GM04503 (cell line): ENCODE measurements at places on chromosomes 1 and 21.

- DNase-seq = no peak
Measured at GRCh38 chr1:98766255-98766654, 104.7 kb downstream of the SNX7 start.

GRCh38 chr1:58727364-58727763 lies 27.5 kb upstream of the MYSM1 start:
- DNase-seq = peak; percentile 83

DNA sequence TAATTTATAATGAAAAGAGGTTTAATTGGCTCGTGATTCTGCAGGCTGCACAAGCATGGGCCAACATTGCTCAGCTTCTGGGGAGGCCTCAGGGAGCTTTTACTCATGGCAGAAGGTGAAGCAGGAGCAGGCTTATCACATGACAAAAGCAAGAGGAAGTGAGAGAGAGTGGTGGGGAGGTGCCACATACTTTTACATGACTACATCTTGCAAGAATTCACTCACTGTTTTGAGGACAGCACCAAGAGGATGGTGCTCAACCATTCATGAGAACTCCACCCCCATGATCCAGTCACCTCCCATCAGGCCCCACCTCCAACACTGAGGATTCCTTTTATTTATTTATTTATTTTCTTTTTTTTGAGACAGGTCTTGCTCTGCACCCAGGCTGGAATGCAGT lies 5.5 kb upstream of the PLEKHM2 start:
- peak; percentile 70 for DNase-seq

DNA sequence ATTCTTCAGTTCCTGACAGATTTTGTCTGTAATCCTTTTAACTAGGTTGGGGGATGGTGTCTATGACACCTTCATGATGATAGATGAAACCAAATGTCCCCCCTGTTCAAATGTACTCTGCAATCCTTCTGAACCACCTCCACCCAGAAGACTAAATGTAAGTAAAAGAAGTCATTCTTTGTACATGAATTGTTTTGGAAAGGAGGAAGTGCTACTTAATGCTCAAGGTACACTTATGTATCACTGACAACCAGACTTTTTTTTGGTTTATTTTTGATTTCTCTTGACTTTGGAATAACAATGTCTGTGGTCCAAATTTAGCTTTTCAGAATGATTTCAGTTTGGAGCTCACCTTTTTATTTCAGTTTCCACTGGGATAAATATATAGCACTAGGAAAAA lies 2.3 kb downstream of the DYRK3 start:
- no peak for DNase-seq

GRCh38 chr21:10272216-10272615 lies 249.2 kb upstream of the TPTE start:
- no peak for DNase-seq

DNA sequence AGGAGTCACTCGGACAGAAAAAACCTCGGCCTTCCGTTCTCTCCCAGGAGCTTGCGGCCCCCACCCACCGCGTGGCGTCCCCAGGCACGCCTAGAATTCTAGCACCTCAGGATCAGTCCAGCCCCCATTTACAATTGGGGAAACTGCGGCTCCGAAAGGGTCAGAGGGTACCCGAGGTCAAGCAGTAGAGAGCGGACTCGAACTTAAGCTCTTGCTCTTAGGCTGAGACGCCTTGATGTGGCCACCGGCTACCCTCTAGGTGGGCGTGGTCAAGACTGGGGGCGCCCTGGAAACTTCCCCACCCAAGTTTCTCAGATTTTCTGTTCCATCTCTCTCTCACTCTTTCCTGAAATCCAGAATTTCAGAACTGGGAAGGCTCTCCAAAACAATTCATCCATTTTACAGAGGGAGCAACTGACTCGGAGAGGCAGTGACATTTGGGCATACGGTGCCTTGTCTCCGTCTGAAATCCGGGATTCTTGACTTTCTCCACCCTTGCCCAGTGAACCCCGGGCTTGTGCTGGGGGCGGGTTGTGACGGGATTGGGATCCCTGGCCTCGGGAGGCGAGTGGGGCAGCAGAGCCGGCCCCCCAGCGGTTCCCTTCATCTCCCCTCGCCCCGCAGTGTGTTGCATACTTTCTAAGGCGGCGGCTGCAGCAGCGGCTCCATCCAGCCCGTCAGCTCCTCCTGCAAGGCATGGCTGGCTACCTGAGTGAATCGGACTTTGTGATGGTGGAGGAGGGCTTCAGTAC lies 777 bp downstream of the AZIN2 start:
- no peak for DNase-seq

DNA sequence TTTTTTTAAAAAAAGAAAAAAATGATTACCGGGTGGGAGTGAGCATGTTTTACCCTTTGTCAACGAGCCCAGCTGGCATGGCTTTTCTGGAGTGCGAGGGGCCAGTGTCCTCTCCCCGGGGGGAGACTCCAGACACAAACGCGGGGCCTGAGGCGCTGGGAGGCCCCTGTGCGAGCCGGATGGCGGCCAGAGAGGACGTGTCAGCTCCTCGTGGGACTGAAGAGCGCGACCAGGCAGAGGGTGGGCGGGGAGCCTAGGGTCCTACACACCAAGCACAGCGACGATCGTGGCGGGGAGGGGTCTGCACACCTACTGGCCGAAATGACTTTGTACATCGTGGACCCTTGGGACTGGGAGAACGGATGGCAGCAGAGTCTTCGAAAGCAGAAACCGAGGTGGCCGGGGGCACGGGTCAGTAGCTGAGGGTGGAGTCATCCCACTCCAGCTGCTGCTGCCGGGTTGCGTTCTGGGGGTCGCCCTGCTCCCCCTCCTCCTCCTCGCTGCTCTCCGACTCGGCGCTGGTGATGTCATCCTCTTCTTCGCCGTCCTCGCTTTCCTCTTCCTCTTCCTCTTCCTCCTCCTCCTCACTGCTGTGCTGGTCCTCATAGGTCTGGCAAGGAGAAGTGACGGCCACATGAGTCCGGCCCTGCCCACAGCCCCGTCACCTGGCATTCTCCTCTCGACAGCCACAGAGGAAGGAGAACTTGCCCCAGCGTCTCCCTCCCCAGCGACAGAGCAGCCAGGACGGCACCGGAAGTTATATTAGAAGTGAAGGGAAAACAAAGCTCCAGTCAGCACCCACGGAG lies 78.8 kb downstream of the PIK3CD start:
- DNase-seq = no peak

GRCh38 chr1:242847390-242847993 lies 323.0 kb upstream of the PLD5 start:
- no peak for DNase-seq

DNA sequence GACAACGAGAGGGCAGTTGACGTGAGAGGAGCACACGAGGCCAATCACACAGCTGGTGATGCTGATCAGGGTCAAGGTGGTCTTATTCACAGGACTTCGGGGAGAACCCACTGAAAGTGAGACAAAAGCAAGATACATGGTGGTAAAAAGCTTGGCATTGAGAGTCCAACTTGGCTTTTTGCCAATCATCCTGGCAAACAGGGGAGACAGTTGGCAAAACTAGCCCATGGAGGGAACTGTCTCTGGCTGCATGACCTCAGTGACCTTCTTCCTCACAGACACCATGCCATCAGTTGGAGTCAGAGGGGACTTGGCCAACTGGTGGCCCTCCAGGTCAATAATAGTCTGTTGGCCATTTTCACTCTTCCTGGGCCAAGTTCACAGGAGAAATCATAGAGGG lies 139.9 kb downstream of the ASTN1 start:
- DNase-seq = no peak

DNA sequence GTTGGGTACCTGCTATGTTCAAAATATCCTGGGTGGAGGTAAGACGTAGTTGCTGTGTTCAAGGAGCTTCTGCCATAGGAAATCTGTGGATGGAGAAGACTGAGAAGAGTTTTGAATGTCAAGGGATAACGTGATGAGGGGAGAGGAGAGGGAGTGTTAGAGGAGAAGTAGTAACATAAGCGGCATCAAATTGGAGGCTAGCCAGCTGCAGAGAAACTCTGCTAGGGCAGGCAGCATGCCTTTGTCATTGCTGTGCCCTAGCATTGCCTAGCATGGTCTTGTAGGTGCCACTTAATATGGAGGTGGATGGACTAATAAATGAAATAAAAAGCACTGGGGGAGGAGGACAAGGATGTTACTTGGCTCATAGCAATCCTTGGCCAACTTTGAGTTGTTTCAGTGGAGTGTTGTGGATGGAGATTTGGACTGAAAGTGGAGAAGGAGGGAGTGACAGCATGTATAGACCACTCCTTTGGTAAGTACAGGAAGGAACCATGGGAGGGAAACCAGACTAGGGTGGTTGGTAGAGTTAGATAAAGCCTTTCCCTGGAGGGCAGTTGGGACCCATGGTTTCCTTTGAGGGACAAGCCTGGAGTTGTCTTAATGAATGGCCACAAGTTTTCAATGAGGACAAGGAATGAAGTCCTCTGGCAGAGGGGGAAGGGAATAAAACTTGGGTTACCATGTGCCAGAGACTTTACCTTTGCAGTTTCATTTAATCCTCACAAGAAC lies 6.3 kb downstream of the VANGL1 start:
- no peak for DNase-seq

DNA sequence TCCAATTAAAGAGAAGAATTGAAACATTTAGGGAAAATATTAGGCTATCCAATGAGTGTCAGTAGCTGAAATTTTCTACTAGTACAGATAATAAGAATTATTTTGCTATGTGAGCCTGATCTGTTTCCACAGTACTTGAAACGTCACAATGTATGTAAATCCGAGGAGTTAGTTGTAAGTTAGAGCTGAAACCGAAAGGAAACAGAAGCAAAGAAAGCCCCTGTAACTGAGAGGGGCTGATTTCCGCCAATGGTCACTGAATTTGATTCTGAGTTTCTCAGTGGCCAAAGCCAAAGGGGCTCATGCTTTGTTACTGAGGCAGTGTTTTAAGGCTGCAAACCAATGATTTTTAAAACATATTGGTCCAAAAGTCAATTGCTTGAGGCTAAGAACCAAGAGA lies 168.3 kb upstream of the DUSP10 start:
- DNase-seq = no peak

DNA sequence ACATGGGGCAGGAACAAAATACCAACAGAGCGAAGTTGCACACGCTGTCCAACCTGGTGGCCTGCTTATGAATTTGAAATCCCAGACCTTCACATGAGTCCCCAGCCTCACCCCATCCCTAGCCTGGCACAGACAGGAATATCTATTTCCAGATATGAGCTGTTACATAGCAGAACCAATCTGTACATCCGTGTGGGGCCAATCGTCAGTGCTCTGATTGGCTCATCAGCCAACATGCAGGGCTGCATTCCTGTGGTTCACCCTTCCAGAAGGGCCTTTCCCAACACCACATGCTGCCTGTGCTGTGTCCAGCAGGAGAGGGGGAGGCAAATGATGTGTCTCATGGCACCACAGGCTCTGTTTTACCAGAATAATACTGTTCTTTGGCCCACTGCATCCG lies 31.3 kb downstream of the CCN1 start:
- DNase-seq = peak; percentile 98

DNA sequence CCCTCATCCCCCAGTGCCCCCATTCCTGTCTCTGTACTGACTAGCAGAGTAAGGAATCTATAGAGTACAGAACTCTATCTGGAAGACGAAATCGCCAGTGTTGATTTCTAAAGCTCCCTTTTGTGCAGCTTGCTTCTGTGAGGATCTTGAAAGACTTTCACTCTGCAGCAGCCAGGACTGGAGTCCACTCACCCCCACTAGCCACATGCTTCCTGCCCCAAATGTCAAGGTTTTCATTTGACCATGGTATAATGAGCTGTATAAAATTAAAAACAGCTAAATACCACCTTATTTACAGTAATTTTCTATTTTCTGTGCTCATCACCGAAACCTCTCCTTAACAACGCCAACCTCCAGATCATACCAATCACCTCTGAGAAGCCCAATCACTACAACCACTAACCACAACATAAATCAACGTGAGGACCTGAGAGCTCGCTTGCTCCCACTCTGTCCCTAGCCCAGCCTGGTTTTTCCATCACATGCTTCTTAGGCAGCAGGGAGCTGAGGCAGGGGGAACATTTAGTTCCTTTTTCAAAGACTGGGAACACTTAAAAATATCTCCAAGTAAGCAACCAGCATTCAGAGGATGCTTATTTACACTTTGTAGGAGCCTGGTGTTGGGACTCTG lies 56.1 kb upstream of the IRF2BP2 start:
- DNase-seq = no peak

DNA sequence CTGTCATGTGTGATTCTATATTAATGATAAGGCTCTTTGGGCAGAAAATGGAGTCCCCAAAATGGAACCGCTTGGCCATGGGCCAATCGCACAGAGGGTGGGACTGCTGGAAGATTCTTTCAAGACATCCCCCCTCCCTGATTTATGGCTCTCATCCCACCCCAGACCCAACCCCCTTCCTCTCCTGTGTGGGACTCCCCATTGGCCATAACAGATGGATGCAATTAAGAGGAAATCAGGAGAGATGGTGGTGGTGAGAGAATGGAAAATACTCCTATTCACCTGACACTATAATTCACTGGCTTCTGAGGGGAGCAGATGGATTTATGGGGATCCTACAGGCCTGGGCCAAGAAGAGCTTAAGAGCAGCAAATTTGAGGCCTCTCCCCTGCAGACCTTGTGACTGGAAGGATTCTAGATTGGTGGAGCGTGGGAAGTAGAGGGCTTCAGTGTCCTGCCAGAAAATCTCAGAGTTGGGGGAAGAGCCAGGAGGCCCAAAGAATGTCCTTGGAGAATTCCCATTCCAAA lies 1.7 kb downstream of the IGFN1 start:
- DNase-seq = no peak

- DNase-seq = no peak
Measured at GRCh38 chr1:193537266-193538002, 351.0 kb upstream of the B3GALT2 start.

DNA sequence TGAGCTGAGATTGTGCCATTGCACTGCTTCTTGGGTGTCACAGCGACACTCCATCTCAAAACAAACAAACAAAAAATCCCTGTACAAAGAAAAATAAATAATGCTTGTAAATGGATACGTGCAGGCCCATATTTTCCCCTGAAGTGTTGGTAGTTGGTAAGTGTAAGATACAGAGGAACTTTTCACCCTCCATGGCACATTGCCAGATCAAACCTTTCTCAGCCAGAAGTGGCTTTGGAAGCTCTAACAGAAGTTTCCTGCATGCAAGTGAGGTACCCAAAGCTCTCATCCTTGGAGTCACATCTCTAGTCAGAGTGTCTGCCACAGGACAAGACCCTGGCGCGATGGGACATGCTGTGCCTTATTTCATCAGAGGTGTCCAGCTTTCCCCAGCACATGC lies 7.3 kb downstream of the NDUFV3 start:
- no peak for DNase-seq
